ENCODE measurements at places on chromosomes 16 and 17.

GRCh38 chr16:11480634-11481033, 106.1 kb downstream of the LITAF start:
- DNase-seq, result no peak

GRCh38 chr17:71635187-71635586, 485.6 kb upstream of the SOX9 start:
- DNase-seq, result no peak

DNA sequence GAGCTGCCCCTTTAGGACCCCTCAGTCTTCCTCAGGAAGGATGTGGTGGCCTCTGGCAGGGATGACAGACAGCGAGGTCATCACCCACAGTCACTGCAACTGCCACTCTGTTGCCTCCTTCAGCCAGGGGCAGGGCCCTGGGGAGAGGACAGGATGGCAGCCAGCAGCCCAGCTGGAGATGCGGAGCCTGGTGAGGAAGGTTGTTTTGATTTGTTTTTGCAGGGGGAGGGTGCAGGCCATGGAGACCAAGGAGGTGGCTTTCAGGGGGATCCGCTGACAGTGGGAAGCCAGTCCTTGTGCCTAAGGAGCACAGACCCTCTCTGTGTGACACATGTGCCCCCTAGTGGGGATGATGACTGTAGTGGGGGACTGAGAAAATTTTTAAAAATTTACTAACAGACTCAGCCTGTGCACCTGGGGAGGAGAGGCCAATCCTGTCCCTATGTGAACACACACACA, 7.4 kb downstream of the PRCD start:
- peak; percentile 88 for DNase-seq

GRCh38 chr17:64480951-64481350, 15.9 kb downstream of the POLG2 start:
- DNase-seq, result no peak

- DNase-seq, result no peak
Measured at GRCh38 chr16:68499006-68499405, 40.1 kb upstream of the ZFP90 start.

DNA sequence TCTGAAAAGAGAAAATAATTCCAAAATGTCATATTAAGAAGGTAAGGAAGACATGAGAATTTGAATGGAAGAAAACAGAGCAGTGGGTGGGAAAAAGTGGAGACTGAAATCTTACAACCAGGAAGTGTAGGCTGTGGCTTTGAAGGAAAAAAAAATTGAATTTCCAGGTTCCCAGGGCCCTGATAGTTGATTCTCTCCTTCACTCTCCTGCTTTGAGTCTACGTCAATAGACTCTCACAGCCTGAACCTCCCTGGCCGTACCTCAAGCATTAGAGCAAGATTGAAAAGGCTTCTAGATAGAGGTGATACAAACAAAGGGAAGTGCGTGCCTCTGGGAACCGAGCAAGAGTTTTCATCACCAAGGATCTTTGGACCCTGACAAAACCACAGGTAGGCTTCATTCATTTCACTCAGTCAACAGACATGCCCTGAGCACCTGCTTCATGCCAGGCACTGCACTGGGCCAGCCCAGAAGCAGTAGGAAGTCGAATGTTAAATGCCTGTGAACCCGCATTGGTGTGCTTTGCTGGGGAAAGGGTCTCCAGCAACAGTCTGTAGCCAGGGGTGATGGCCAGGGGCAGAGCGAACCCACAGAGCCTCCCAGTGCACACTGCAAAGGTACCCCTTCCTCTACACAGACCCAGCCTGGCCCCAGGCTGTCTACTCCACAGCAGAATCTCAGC, 163.9 kb downstream of the SLC39A11 start:
- no peak for DNase-seq

- peak; percentile 79 for DNase-seq
Measured at GRCh38 chr16:1493746-1494094, 560 bp downstream of the TELO2 start.

- DNase-seq, result no peak
Measured at GRCh38 chr17:29909236-29910003, 20.6 kb downstream of the SSH2 start.

DNA sequence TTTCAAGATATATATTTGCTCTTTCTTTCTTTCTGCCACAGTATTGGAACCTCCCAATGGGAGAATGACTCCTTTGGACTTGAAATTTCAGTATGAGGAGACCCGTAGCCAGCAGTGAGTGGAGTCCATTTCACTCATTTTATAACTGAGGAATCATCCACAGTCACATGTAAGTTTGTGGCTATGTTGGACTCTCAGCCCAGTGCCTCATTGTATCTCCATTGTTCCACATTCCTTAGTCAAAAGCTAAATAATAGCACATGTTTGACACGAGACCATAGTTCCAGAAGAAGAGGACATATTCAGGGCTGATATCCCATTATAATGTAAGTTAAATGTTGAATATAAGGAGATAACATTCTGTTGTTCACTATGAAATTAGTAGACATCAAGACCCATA, 12.7 kb upstream of the SPAG9 start:
- DNase-seq, result no peak

DNA sequence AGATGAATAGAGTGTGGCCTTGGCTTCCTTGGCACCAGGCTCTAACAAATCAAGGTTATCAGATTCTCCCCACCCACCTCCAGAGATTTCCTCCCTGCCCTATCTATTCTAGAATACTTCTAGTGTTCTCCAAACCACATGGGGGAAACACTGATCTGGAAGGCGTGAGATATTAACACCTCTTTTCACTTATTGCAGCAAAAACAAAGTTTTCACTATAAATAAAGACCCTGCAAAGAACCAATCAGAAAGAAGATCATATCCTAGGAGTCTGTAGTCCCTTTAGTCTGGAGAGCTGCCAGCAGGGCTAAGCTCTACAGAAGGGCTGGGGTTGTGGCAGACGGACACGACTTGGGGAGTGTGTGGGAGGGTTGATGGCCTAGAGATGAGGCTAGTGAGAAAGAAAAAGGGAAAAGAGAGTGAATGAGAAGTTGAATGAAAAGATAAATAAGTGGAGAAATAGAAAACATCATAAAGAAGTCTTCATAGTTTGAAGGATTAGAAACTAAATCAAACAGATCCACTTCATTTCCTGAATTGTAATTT, 8.6 kb upstream of the SKAP1 start:
- DNase-seq, result no peak

GRCh38 chr17:30376621-30377452, 1.9 kb upstream of the CPD start:
- no peak for DNase-seq

DNA sequence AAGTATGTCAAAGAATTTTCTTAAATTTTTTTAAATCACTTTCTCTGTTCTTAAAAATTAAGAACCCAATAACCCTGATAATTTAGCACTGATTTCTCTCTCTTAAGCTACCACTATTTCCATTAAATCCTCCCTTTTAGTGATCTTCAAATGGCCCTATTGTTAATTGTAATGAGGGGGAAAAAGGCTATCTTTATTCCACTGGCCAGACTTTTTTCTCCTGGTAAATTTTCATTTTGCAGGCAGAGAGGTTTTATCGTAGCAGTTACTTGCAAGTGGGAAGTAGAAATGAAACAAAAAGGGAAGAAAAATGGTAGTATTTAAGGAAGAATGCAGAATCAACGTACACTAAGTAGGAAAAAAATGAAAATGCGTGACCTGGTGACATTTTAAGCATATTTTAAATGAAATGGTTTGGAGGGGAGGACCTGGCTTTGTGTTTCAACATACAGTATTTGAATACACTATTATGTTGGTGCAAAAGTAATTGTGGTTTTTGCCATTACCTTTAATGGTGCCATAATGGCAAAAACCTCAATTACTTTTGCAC, 224.9 kb downstream of the TANC2 start:
- DNase-seq, result no peak

GRCh38 chr17:63960006-63960405, 12.7 kb downstream of the SCN4A start:
- DNase-seq, result no peak

DNA sequence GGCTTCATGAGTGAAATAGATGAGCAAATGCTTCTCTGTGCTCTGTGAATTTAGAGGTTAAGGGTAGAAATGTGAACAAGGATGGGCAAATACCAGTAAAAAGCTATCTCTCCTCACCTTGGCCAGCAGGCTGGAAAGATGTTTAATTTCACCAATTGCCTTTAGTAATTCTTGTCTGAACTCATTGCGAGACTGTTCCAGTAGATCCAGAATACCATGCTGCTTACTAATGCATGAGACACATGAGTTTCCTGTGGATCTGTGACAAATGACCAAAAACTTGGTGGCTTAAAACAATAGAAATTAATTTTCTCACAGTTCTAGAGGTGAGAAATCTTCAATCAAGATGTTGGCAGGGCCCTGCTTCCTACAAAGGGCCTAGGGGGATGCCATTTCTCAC, 9.3 kb upstream of the ZNF624 start:
- no peak for DNase-seq

DNA sequence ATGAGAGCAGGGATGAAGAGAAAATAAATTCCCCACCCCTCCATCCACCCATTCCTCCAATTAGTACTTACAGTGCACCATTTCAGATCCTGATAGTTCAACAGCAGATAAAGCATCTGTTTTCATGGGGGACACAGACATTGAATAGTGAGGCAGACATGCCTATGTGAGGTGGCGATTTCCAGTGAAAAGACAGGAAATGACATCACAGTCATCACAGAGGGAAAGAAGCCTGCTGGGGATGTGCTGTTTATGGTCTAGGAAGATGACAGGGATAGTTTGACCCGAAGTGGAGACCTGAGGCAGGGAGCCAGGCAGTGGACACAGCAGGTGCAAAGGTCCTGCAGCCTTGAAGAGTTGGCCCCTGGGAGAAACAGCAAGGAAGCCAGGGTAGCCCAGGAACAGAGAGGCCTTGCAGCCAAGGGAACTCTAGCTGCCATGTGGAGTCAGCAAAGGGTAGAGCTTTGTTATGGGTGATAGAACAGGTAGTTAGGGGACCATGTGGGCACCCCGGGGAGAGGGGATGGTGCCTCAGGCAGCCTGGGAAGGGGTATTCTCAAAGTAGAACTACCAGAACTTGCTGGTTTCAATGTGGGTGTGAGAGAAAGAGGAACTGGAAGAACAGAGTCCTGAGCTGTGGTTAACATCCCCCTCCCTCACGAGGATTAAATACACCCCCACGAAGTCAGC, 256.6 kb downstream of the CPPED1 start:
- no peak for DNase-seq

GRCh38 chr16:28106467-28107215, 43.1 kb upstream of the GSG1L start:
- DNase-seq, result no peak

DNA sequence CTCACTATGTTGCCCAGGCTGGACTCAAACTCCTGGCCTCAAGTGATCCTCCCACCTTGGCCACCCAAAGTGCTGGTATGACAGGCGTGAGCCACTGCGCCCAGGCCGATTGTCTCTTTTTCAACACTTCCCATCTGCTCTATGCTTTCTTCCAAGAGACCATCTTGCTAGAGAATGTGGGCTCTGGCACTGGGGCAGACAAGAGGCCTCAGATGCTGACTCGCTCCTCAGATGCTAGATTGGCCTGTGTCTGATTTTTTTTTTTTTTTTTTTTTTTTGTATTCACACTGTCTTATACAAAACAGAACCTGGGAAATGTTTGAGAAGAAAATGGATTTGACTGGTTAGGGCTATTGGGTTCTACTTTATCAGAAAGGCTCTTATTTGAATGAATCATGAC, 58.2 kb downstream of the CYB5D2 start:
- DNase-seq, result no peak

DNA sequence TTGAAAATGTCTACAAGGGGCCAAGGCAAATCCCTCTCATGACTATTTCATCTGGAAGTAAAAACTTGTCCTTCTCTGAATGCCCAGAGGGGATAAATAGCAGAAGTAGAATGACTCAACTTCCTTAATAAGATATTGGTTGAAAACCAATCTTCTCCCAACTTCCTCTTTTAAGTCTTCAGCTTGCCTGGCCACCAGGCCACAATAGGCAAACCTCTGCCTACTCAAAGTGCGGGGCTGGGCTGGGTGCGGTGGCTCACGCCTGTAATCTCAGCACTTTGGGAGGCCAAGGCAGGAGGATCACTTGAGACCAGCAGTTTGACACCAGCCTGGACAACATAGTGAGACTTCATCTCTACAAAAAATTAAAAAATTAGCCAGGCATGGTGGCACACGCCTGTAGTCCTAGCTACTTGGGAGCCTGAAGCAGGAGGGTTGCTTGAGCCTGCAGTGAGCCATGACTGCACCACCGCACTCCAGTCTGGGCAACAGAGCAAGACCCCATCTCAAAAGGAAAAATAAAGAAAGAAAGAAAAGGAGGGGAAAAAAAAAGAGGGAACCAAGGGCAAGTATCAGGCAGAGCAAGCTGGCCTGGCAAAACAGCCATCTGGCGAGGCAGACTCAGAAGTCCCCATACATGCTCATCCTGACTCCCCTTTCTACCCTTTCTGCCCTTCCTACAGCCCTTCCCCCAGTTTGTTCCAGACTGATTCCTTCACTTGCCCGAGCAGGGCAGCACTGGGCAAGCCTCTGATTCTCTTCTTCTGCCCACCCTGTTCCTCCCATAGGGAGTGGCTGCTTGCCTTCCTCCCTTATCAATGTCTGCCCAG, 20.6 kb downstream of the MAP3K14 start:
- no peak for DNase-seq

- DNase-seq, result no peak
Measured at GRCh38 chr17:60529806-60530205, 3.8 kb upstream of the APPBP2 start.

DNA sequence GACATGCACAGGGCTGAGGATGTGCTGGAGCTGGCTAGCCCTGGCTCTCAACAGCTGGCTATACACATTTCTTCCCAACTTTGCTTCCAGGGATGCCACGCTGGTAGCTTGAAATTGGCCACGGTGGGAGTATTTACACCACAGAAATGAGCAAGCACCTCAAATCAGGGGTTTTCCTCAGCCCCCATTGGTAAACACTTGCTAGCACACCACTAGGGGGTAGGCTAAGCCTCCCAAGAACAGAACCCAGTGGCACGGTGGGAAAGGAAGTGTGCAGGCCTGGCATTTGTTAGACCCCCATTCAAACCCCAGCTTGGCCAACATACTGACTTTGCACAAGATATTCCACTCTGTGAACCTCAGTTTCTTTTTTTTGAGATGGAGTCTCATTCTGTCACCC, 12.9 kb downstream of the DRC3 start:
- DNase-seq, result no peak

DNA sequence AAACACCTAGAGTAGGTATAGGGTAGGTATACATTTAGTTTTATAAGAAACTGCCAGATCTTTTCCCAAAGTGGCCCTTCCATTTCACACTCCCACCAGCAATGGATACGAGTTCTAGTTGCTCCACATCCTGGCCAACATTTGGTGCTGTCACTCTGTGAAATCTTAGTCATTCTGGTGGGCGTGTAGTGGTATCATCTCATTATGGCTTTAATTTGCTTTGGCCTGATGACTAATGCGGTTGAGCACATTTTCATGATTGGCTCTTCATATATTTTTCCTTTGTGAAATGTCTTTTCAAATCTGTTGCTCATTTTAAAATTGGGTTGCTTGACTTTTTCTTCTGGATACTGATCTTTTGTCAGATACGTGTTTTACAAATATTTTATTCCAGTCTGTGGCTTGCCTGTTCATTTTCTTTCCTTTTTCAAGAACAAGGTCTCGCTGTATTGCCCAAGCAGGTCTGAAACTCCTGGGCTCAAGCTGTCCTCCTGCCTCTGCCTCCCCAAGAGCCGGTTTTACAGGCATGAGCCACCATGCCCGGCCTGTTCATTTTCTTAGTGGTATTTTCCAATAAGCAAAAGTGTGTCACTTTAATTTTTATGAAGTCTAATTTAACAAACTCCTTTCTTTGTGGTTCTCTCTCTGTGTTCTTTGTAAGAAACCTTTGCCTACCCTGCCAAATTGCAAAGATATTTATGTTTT, 192.4 kb downstream of the SEC14L1 start:
- peak; percentile 73 for DNase-seq

GRCh38 chr17:73423806-73424205, 112.0 kb upstream of the CDC42EP4 start:
- DNase-seq, result no peak

GRCh38 chr17:13099089-13099735, 81.4 kb upstream of the ELAC2 start:
- no peak for DNase-seq

Measured in activated CD4-positive, alpha-beta T cell treated with anti-CD3 and anti-CD28 coated beads, Interleukin-2, amount 10 ng/mL, durations not matched to agents 24 days and 14 days (primary cell).